Stimulated activated CD8-positive, alpha-beta memory T cell treated with anti-CD3 and anti-CD28 coated beads, Interleukin-15, amount 100 ng/mL, for 4 hours (primary cell): ENCODE measurements at places on chromosomes 5 and 9.

DNA sequence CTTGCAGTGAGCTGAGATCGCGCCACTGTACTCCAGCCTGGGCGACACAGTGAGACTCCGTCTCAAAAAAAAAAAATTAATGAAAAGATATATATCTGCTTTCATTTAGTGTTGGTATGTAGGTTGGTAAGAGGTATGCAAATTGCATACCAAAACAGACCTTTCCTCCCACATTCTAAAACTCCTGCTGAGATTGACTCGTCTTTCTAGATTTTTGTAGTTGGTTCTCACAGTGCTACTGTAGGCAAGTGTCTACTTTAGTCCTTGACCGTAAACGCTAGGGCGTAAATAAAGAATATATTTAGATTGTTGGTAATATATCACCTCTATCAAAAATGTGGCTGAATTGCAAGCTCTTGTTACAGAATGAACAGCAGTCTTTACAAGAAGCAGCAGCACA, 445.9 kb downstream of the CHSY3 start:
- DNase-seq = no peak

GRCh38 chr5:1722877-1723276, 76.8 kb downstream of the MRPL36 start:
- DNase-seq = no peak

DNA sequence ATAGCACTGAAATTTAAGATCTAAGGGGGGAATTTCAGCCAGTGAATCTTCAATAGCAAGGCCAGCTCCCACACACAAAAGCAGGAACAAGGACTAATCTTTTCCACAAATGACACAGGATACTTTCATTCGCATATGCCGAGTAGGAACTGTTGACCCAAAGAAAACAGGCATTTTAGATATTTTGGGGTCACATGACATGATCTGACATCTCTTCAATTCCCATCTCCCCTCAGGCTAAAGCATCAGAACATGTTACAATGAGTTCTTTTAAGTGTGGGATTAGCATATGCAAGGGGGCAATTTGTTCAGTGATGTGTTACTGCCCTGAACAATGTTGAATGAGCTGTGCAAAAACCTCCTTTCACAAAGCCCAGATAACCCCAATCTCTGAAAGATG, 68.2 kb downstream of the TLE1 start:
- DNase-seq = no peak

GRCh38 chr9:126620478-126620877, 6.8 kb downstream of the LMX1B start:
- DNase-seq = no peak

DNA sequence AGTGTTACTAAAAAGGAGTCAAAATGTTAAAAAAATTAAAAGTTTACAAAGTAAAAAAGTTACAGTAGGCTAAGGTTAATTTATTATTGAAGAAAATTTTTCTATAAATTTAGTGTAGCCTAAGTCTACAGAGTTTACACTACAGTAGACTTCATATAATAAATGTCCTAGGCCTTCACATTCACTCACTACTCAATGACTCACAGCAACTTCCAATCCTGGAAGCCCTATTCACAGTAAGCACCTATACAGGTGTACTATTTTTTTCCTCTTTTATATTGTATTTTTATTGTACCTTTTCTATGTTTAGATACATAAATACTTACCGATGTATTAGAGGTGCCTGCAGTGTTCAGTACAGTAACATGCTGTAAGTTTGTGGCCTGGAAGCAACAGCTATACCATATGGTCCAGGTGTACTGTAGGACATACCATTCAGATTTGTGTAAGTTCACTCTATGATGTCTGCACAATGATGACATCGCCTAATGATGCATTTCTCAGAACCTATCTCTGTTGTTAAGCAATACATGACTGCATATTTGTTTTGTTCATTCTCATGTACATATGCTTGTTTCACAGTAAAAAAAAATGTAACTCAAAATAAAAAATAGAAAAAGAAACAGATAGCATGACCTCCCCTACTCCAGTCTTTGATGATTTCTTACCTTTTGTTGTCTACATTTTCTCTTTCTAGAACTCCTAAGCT, 64.7 kb downstream of the NR3C1 start:
- DNase-seq = no peak

- DNase-seq = no peak
Observed at GRCh38 chr9:81430727-81431126, 258.6 kb downstream of the TLE1 start.

GRCh38 chr9:93663877-93664548, 87.6 kb downstream of the PHF2 start:
- no peak for DNase-seq

- DNase-seq = no peak
Observed at GRCh38 chr9:17864951-17865350, 286.1 kb downstream of the SH3GL2 start.
